Fibroblast of upper back skin (primary cell): ENCODE measurements at places on chromosomes 2 and 18.
A peak's percentile ranks its signal among the peaks of the same experiment; 100 is the strongest.

DNA sequence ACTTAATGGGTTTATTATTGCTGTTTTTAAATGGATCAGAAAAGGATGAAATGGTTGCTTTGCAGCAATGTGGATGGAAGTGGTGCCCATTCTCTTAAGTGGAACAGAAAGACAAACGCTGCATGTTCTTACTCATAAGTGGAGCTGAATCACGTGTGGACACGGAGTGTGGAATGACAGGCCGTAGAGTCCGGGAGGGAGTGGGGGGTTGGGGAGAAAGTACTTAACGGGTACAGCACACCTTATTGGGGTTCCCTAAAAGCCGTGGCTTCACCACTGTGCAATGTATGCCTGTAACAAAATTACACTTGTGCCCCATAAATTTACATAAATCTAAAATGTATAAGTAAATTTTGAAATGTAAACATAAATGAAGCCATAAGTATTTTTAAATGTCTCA lies 64.0 kb upstream of the CTDP1 start:
- DNase-seq: no peak

DNA sequence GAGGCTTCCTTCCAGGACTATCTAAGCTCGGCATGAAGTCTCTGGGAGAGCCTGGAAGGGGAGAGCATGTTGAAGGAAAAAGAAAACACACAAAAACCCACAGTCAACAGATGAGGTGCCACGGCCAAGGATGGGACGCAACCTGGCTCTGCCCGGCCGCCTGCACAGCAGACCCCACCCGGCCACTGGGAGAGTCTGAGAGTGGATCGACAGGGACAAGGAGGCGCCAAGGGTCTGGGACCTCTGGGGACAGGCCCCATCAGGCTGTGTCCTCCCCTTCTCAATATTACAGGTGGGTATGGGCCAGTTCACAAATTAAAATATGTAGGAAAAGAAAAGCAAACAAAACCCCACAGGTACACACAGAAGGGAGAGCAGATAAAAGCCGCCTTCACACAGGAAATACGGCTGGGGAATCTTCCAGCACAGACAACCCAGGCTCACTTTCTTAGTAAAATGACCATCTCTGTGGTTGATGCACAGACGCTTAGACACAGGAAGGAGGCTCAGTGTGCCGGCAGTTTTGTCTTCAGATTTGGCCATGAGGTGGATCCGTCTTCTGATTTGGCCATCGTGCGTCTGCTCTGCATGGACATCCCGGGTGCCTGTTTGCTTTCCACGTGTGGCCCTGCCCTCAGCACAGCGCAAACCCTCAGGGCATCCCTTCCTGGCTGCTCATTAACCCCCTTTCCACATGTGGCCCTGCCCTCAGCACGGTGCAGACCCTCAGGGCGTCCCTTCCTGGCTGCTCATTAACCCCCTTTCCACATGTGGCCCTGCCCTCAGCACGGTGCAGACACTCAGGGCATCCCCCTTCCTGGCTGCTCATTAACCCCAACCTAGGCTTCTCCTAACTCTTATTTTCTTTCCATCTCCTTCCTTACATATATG lies 138.4 kb downstream of the EIPR1 start:
- DNase-seq: no peak

DNA sequence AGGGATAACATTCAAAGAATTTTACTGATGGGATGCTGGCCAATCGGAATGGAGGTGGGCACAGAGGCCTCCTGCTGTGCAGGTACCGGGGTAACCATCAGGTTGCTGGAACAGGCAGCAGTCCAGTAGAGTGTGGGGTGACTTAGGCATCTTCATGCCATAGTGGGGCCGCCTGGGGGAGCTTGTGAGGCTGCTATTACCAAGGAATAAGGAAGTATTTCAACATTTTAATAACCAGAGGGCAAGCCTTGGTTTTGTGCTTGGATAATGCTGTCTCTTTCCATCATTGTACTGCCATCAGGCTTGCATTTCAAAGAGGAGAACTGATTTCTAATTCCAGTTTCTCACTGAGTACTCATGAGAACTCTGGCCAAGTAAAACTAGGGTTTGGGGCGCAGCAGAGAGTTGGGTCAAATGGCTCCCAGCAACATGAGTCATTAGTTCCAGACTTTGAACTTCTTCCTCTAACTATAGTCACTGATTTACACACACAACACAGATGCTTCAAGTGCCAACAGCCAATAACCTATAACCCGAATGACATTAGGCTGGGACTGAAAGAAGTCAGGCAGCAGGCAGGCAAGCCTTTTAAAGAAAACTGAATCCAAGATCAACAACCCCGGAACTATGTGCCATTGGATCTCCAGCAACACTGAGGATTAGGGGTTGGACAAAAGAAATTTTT lies 56.1 kb upstream of the FHL2 start:
- DNase-seq: peak; percentile 86

DNA sequence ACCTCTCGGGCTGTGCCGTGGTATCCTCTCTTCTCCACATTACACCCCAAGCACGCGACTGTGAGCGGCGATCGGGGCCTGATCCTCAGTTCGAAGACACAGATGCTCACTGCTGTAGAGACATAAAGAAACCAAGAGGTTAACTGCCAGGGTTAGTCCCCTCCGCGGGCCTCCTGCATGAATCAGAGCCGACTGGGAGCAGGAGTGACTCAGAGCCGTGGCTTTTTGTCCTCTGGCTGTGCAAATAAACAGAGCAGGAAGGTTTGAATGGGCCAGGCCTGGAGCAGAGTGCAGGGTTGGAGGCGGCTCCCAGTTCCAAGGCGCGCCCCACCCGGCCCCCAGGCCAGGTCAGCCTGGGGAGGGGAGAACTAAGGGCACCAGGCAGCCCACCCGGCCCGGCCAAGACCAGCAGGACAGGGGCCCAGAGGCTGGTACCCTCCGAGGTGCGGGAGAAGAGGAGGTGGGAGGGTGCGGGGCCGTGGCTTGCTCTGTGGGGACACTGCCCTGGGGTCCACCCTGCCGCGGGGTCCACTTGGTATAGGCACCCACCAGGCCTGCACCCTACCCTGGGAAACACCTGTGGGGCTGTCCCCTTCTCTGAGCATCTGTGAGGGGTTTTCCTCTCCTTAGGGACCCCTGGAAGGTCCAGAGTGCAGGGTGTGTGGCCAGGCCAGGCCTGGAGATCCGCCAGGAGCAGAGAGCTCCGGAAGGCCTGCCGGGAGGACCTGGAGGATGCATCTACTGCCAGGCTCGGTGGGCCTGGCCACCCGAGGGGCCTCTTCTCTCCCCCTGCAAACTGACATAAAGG lies 16.5 kb downstream of the TWIST2 start:
- DNase-seq: peak; percentile 100

GRCh38 chr2:199772035-199772976 lies 78.7 kb downstream of the FTCDNL1 start:
- no peak for DNase-seq

DNA sequence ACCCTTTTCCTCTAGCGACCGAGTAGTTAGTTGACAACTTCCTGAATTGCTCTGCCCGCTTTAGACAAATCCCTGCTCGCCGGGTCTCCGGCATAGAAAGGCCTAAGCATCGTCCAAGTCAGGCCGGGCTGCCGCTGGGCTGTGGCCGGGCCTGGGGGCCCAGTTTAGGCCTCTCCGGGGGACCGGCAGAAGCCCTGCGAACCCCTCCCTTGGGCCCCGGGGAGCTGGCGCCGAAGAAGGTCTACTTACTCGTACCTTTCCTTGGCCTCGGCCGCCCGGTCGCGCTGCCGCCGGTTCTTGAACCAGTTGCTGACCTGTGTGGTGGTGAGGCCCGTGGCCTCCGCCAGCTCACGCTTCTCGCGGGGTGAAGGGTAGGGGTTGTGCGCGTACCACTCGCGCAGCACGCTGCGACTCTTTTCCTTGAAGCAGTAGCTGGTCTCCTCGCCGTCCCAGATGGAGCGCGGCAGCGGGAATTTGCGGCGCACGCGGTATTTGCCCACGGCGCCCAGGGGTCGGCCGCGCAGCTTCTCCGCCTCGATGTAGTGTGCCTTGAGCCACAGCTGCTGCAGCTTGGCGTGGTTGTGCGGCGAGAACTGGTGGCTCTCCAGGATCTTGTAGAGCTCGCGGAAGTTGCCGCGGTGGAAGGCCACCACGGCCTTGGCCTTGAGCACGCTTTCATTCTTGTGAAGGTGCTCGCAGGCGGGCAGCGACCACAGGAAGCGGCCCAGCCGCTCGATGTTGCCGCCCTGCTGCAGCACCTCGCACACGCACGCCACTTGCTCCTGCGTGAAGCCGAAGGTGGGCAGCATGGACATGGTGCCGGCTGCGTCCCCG lies 739 bp downstream of the SIX2 start:
- no peak for DNase-seq
